ENCODE measurements at places on chromosomes 16 and 17.

DNA sequence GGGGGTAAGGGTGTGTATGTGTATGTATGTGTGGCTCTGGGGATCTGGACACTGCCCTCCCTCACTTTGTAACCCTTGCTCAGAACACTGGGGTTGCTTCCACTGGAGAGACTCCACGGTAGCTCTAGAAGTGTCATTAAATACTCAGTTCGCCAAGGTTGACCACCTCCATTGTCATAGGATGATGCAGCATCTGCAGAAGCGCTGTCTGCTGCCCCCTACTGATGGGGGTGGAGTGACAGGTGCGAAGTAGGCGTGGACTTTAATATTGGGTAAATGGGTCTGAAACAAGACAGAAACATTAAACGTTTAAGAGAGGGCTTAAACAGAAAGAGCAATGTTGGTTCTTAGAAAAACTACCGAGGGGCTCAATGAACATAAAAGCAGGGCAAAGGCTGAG lies 35.5 kb upstream of the STAC2 start:
- no peak for DNase-seq

- DNase-seq: peak; percentile 44
Observed at GRCh38 chr17:50117202-50118051, 12.5 kb downstream of the SAMD14 start.

DNA sequence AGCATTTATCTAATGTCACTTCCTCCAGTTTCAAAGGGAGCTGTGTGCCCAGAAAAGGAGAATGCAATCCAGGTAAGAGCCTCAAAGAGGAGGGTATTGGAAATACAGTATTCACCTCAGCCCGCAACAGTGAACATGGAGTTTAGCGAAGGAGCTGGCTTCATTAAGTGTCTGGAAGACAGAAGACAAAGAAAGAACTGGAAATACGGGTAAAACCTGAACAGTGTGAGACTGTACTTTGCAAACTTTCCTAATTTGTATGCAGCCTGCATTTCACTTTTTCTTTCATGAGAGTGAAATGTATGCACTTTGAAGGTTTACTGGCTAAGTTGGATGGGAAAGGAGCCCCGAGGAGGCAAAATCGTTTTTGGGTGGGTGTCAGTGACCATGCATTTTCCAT lies 478.4 kb downstream of the HS3ST3B1 start:
- no peak for DNase-seq

DNA sequence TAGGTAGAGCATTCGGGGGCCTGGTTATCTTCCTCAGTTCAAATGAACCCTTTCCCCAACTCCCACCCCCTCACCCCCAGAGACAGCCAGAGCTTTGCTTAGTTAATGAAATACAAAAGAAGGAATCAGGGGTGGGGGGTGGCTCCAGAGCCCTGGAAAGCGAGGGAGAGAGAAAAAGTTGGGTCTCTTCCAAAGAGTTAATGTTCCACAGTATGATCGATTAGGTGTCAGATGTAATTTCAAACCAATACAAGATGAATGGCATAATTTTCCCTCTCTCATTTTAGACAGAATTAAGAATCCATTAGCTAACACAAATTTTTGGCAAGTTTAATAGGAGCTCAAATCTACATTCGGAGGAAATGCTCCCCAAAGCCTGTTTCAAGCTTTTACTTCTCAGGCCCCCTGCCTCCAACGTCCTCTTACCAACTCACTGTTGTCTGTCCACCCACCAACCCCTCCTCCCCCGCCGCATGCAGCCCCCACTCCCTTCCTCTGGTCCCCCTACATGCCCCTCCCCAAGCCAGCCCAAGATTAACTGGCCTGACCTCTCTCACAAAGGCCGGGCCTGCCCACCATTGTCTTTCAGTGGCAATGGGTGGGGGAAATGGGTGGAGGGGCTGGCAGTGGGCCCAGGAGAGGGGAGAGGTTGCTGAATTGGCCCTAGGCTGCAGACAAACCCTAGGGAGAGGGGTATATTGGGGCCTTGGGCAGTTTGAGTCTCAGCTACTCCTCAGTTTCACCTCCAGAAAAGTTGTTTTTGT lies 28.2 kb downstream of the NEUROD2 start:
- no peak for DNase-seq

GRCh38 chr16:87924041-87924810 lies 12.1 kb downstream of the CA5A start:
- no peak for DNase-seq

DNA sequence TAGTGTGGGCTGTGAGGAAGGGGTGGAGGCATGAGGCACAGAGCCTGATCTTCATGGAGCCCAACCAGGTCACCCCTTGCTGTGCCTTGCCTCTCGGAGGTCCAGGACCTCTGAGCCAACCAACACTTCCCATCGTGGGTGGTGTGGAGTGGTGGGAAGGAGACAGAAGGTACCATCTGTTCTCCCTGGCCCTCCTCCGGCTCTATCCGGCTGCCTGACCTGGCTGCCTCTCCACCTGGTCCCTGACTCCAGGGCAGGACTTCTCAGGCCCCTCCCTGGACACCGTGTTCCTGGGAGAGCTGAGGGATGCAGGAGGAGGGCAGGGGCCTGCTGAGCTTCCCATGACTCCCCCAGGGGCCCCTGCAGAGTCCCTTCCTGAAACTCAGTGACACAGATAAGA lies 3.9 kb downstream of the PDK2 start:
- no peak for DNase-seq

DNA sequence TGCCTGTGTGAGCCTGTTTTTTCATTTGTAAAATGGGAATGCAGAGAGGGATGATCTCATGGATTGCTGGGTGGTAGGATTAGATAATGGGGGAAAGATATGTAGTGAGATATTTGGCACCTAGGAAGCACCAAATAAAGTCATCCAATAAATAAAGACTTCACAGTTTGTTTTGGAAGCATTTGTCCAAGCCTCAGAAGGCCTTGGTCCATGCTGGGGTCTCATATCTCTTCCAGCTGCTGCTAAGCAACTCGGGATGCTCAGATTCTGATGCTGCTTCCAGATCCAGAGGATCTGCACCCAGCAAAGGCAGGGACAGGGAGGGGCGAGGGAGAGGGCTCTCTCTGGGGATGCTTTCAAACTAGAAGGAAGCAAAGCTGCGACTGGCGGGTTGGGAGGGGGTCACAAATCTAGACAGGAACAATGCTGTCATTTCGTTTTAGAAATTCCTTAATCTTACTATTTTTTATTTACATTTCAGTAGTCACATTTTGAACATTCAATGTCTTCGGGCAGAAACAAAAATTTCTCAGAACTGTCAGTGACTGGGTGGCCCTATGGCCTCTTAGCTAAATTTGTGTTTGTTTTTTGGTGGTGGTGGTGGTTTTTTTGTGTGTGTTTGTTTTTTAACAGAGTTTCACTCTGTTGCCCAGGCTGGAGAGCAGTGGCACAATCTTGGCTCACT lies 114.9 kb upstream of the CDH5 start:
- DNase-seq: no peak

DNA sequence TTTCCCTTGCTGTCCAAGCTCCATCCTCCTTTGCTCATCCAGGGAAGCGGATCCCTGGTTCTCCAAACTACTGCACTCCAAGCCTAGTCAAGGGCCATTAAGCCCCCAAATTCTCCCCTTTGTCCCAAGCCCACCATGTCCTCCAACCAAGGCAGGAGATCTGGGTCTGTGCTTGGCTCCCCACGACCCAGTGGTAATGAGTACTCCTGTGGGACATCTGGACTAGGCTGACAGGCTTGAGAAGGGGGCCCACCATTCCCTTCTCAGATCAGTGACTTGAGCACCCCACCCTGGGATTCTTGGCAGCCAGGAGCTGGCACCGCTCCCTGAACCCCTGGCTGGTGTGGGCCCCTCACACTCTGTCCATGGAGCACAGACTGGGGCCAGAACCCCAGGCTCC lies 17.1 kb downstream of the OSBPL7 start:
- DNase-seq: no peak

DNA sequence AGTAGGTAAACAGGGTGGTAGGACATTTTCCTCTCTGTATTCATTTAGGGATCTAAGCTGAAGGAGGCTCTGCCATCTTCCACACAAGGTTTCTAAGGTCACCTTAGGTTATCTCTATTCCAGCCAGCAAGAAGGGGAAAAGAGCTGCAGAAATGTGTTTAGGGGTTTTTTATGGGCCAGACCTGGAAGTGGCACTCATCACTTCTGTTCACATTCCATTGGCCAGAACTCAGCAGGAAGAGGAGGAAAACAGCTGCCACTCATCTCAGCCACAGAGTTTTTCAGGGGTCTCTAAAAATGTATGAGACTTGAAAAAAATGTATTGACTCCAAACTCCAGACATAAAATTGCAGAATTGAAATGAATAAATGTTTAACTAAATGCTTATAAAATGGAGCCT lies 65.8 kb downstream of the FTO start:
- no peak for DNase-seq

GRCh38 chr17:29905086-29905878 lies 24.7 kb downstream of the SSH2 start:
- no peak for DNase-seq

DNA sequence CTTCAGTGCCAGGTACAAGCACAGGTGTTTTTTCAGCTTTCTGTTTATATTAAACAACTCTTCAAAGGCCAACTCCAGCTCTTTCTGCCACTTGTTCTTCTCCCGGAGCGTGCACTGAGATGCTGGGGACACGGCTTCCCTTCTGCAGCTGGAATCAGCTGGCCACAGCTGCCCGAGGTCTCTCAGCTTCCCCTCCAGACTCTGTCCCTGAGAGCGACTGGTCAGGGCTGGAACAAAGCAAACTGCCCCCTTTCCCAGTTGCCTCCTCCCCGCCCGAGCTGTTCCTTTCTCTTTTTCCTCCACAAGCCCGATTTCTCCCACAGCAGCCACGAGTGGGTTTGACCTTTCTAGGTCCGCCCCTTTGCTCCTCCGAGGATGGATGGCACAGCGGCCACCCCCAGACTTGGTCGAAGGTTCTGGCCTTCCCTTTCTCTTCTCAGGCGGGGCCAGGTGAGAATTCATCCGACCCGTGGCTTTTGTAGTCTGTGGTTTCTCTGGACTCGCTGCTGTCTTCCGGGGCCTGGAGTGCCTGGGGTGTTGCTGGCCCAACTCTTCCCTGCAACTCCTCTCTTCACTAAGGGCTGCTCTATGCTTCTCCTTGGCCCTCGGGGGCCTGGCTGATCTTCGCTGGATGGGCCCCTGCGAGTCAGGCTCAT lies 11.5 kb downstream of the CEP295NL start:
- no peak for DNase-seq

DNA sequence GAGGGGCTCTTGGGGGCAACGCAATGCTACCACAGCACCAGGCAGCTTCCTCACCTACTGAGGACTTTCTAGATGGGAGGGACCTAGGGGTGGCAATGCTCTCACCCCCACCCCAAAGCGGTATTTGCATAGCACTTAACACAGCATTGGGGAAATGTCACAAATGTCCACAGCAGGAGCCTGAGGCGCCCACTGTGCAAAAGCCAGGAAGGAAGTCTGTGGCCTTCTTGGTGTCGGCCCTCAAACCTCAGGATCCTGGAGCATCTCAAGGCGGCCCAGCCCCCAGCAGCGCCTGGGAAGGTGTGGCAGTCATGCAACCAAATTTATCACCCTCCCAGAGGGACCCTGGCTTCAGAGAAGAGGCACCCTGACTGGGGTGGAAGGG lies 45.3 kb downstream of the WNT3 start:
- DNase-seq: no peak

- no peak for DNase-seq
Observed at GRCh38 chr16:77556201-77556873, 121.5 kb upstream of the ADAMTS18 start.

DNA sequence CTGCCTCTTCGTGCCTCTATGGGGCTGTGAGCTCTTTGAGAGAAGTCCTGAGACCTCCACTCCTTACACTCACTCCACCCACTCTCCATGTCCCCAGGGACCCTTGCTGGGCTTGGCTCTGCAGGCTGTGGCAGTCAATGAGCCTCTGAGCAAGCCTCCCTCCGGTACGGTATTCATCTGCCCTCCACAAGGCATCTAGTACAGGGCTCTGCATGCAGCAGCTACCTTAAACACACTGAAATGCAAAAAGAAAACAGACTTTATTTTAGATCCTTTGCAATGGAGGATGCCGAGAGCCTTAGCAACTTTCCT lies 38.9 kb upstream of the SMPD3 start:
- no peak for DNase-seq

DNA sequence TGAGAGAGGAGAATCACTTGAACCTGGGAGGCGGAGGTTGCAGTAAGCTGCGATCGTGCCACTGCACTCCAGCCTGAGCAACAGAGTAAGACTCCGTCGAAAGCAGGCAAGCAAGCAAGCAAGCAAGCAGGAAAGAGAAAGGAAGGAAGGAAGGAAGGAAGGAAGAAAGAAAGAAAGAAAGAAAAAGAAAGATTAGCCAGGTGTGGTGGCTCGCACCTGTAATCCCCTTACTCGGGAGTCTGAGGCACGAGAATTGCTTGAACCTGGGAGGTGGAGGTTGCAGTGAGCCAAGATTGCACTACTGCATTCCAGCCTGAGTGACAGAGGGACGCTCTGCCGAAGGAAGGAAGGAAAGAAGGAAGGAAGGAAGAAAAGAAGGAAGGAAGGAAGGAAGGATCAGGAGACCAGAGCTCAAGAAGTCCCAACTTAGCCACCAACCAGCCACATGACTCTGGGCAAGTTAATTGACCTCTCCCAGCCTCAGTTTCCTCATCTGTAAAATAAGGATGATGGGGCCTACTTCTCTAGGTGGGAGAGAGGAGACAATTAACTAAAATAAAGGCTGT lies 6.5 kb downstream of the GFAP start:
- no peak for DNase-seq

- no peak for DNase-seq
Observed at GRCh38 chr16:53960954-53961616, 257.1 kb downstream of the FTO start.

DNA sequence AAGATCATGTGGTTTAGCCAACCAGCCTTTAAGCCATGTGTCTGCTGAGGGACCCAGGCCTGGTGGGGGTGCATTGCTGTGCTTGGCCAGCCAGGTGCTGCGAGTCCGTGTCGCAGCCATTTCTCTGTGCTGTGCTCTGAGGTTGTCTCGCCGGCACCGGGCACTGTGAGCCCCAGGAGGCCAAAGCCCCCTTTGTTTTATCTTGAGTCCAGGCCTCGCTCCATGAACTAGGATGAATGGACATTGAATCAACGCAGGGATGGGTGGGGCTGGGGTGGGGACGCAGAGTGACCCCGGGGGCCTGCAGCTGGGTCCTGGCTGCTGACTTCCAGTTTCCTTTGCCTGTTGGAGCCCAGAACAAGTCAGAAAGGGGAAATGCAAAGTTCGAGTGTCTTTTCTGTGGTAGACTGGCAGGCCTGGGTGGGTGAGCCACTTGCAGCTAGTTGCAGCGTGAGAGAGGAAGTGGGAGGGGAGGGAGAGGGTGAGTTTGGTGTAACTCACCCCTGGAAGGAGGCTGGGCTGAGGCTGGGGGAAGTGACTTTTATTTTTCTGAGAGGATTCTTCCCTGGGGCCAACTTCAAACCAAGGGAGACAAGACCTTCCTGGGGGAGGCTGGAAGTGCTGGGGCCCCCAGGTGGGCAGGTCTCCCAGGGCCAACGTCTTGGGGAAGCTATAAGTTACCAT lies 324.7 kb downstream of the SEC14L1 start:
- peak; percentile 66 for DNase-seq

GRCh38 chr17:61551255-61551742 lies 39.7 kb downstream of the NACA2 start:
- no peak for DNase-seq

GRCh38 chr16:75107505-75107904 lies 9.1 kb downstream of the LDHD start:
- no peak for DNase-seq
